IMR-90 (cell line): ENCODE measurements at places on chromosomes 3 and 15. TPM values are rescaled to one million over a fixed set of nuclear protein-coding genes. Genes with fewer than 3 reads are reported as not detected.

The TUSC7 gene
- polyA plus RNA-seq, result not detected in 2 replicates

DNA sequence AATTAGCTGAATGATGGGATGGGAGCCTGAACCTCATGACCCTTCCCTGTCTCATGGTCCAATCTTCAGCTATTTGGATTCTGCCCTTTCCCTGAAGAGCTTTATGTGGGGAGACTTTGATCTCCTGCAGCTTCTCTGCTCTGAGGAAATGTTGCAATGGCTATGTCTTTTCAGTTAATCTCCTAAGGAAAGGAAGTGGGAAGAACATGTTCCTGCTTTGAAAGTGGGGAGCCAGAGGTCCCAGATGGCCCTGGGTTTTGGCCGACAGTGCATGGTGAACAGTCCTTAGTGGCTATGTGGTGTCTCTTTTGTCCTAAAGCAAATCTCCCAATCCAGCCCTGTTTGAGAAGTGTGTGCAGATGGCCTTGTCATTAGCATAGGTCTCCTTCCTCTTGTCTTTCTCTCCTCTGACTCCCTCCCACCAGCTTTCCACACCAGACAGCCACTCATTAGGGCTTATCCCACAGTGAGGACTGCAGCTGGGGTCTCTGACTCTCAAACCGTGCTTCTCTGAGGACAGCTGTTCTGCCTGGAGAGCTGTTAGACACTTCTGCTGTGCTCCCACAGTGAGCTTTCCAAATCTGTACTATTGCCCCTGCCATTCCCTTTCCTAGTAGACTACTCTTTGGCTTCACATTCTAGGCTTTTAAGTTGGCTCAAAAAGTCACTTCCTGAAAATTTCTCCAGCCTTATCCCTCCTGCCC is 365.8 kb upstream of the UMPS start:
- H3K4me1 ChIP-seq, result peaks cover 8% of the 10 kb centered on the region
- no peaks in the 10 kb centered on the region for H3K36me3 ChIP-seq
- no peak overlapping the region for H3K4me3 ChIP-seq
- no peak for DNase-seq
- no peaks in the 10 kb centered on the region for H3K27me3 ChIP-seq

GRCh38 chr3:119582178-119582577 is 2.9 kb downstream of the ADPRH start:
- H3K36me3 ChIP-seq, result no peaks in the 10 kb centered on the region
- H3K4me3 ChIP-seq, result no peak overlapping the region
- DNase-seq, result peak; percentile 43
- no peaks in the 10 kb centered on the region for H3K4me1 ChIP-seq
- H3K27ac ChIP-seq, result no peak overlapping the region
- peaks cover 3% of the 10 kb centered on the region for H3K27me3 ChIP-seq

DNA sequence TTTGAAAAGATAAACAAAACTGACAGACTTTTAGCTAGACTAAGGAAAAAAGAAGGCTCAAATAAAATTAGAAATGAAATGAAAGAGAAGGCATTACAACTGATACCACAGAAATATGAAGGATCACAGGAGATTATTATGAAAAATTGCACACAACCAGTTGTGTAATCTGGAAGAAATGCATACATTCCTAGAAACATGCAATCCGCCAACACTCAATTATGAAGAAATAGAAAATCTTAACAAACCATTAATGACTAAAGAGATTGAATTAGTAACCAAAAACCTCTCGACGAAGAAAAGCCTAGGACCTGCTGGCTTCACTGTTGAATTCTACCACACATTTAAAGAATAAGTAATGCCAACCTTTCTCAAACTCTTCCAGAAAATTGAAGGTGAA is 149.5 kb downstream of the SV2B start:
- H3K36me3 ChIP-seq, result no peaks in the 10 kb centered on the region
- H3K4me1 ChIP-seq, result no peaks in the 10 kb centered on the region
- no peaks in the 10 kb centered on the region for H3K27me3 ChIP-seq
- no peak for DNase-seq

- peaks cover 40% of the 10 kb centered on the region for H3K27me3 ChIP-seq
- no peaks in the 10 kb centered on the region for H3K36me3 ChIP-seq
- H3K4me1 ChIP-seq, result peaks cover 6% of the 10 kb centered on the region; the same call in 1 of the 2 replicates
- H3K27ac ChIP-seq, result no peak within 1 kb of the TSS; the same call in 1 of the 2 replicates
- DNase-seq, result peak; percentile 64
Observed at GRCh38 chr3:57164657-57165573, at the start of gene IL17RD. Gene IL17RD, minus strand, starts transcription at chr3:57165353. Its CDS starts 67 bp downstream, at chr3:57165286.

DNA sequence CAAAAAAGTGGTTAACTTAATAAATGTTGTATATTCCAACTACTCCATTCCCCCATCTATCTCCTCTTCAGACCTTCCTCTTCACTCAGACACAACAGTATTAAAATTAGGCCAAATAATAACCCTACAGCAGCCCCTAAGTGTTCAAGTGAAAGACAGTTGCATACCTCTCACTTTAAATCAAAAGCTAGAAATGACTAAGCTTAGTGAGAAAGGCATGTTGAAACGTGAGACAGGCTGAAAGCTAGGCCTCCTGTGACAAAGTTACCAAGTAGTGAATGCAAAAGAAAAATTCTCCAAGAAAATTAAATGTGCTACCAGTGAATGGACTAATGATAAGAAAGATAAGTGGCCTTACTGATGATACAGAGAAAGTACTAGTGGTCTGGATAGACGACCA is 71.7 kb downstream of the ANKRD28 start:
- no peaks in the 10 kb centered on the region for H3K27me3 ChIP-seq
- H3K4me1 ChIP-seq, result peaks cover 5% of the 10 kb centered on the region
- H3K36me3 ChIP-seq, result peaks cover 41% of the 10 kb centered on the region
- no peak overlapping the region for H3K4me3 ChIP-seq
- peak; percentile 54 for DNase-seq
- no peak overlapping the region for H3K27ac ChIP-seq

GRCh38 chr3:156859578-156859977 is 33.4 kb downstream of the LEKR1 start:
- no peak overlapping the region for H3K4me3 ChIP-seq
- H3K4me1 ChIP-seq, result no peaks in the 10 kb centered on the region
- H3K36me3 ChIP-seq, result no peaks in the 10 kb centered on the region
- H3K27ac ChIP-seq, result no peak overlapping the region
